ENCODE measurements at places on chromosomes 1 and 21.

GRCh38 chr1:83555871-83556270 is 443.1 kb downstream of the TTLL7 start:
- no peak for DNase-seq

- DNase-seq, result peak; percentile 31
These were observed 18.6 kb upstream of the SLC6A9 start for GRCh38 chr1:44049839-44050238.

DNA sequence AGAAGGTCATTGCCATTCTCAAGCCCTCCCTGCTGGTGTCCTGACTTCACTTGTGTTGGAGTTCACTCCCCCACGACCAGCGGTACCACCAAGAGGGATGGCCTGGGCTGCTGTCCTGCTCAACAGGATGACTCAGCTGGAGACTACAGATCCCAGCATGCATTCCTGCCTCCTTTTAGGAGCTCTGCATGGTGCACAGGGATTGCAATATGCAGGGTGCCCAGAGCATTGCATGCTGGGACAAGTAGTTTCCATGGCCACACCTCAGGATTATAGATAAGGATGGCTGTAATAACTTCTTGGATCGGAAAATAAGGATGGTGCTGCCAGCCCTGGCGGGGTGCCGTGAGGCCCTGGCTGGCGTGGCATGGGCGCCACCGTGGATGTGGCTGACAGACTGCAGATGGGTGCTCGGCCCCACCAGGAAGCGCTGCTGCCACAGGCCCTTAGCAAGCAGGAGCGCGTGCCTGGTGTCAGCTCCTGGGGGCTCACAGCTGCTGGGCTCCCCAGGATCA is 150.0 kb downstream of the CASZ1 start:
- DNase-seq, result no peak

DNA sequence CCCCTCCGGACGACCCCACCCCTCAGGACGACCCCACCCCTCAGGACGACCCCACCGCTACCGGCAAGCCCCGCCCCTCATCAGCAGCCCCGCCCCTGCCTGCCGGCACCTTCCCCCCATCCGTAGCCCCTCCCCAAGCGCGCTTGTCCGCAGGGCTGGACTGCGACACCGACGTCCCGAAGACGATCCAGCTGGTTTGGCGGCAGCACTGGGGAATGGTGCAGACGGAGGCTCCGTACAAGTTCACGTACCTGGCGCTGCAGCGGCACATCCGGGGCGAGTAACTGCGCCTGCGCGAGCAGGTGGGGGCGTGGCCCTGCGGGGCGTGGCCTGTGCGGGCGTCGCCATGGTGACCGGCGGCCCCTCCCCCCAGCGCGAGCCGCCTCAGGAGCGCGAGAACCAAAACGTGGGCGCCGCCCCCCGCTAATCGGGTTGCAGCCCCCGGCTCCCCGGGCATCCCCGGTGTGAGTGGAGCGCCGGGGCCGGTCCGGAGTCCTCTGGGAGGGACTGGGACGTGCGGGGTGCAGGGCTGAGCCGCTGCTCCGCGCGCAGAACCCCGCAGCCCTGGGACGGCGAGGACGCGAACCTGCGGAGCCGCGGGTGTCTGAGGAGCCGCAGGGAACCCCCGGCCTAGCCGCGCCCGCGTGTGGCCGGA is 4.9 kb downstream of the RNF223 start:
- DNase-seq, result peak; percentile 92

DNA sequence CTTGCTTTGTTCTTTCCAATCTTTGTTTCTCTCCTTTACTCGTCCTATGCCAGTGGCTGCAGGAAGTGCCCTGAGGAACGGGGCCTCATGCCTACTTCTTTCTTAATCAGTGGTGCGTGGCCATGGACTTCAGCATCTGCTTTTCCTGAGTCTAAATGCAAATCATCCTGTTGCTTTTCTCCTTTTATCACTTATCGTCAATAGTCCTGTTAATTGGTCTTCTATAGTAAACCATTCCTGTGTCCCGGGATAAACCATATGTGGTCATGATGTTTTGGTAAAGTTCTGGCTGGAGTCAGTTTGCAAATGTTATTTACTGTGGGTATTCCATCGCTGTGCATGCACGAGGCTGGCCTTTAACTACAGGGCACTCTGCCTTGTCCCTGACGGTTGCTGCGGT is 47.5 kb downstream of the AGPAT3 start:
- no peak for DNase-seq

GRCh38 chr1:223075834-223076233 is 67.2 kb downstream of the TLR5 start:
- DNase-seq, result no peak

DNA sequence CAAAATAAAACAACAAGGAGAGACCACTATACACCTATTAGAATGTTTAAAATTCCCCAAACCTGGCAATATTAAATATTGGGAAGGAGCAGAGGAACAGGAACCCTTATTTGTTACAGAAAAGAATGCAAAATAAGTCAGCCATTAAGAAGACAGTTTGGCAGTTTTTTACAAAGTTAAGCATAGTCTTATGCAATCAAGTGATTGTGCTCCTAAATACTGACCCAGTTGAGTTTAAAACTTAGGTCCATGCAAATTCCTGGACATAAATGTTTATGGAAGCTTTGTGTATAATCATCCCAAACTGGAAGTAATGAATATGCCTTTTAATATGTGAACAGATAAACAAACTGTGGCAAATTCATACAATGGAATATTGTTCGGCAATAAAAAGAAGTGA is 72.9 kb upstream of the RGS4 start:
- no peak for DNase-seq
